ENCODE measurements at places on chromosomes 7 and 10.

DNA sequence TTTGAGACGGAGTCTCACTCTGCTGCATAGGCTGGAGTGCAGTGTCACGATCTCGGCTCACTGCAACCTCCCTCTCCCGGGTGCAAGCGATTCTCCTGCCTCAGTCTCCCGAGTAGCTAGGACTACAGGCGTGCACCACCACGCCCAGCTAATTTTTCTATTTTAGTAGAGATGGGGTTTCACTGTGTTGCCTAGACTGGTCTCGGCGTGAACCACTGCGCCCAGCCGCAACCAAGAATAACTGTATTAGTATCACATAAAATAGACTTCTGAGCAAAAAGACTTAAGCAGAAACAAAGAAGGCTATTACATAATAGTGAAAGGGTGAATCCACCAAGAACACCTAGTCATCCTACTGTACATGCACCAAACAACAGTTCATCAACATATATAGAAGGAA lies 67.6 kb upstream of the TFEC start:
- no peak for DNase-seq

- no peak for DNase-seq
Measured at GRCh38 chr10:121539786-121540185, 58.5 kb downstream of the FGFR2 start.

- DNase-seq = no peak
Measured at GRCh38 chr7:30347226-30348082, 63.1 kb downstream of the ZNRF2 start.

GRCh38 chr10:109456566-109457301 lies 466.6 kb downstream of the XPNPEP1 start:
- no peak for DNase-seq

GRCh38 chr10:34911661-34912205 lies 96.6 kb upstream of the PARD3 start:
- no peak for DNase-seq

GRCh38 chr7:114785496-114785895 lies 136.4 kb upstream of the MDFIC start:
- no peak for DNase-seq

- DNase-seq = no peak
Measured at GRCh38 chr7:13897819-13898218, 91.6 kb downstream of the ETV1 start.

DNA sequence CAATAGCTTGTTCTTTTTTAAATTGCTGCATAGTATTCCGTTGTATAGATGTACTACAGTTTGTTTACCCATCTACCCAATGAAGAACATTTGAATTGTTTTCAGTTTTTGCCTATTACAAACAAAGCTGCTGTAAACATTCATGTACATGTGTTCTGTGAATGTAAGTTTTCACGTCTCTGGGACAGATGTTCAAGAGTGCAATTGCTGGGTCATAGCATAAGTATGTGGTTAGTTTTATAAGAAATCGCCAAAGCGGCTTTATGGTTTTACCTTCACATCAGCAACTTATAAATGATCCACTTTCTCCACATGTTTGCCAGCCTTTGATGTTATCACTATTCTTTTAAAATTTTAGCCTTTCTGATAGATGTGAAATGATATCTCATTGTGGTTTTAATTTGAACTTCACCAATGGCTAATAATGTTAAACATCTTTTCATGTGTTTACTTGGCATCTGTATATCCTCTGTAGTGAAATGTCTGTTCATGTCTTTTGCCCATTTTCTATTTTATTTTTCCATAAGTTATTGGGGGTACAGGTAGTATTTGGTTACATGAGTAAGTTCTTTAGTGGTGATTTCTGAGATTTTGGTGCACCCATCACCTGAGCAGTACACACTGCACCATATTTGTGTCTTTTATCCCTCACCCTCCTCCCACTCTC lies 73.5 kb downstream of the TBXAS1 start:
- DNase-seq = no peak

DNA sequence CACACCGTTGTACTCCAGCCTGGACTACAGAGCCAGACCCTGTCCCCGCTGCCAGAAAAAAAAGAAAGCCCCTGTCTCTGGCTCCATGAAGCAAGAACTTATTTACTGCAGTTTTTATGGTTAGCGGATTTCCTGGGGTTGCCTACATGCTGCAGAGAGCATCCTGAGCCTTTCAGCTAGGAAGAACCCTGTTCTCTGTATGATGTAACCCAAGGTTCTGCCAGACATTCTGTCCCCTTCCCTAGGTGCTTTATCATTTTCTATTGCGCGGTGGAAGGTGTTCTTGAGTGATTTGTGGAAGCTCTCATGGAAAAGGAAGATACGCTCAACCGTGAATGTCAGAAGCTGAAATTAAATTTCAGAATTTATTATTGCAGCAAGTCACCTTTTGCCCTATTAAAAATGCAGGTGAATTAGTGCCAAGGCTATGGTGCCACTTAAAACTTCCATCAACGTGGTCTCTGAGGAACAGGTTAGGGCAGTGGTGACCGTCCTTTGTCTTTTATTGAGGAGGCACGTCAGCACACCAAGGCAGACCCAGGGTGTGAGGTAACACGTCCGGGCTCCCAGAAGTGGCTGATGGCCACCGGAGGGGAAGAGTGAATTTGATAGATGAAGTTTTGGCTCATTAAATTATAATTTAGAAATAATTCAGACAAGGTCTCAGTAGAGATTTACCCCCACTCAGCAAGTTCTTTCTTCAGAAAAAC lies 273.1 kb downstream of the PHTF2 start:
- DNase-seq = no peak

- DNase-seq = no peak
Measured at GRCh38 chr7:50718876-50719275, 63.8 kb downstream of the GRB10 start.

- DNase-seq = no peak
Measured at GRCh38 chr7:97971120-97971989, 18.6 kb downstream of the OCM2 start.

GRCh38 chr7:32500922-32501341 lies 5.6 kb downstream of the AVL9 start:
- DNase-seq = no peak

DNA sequence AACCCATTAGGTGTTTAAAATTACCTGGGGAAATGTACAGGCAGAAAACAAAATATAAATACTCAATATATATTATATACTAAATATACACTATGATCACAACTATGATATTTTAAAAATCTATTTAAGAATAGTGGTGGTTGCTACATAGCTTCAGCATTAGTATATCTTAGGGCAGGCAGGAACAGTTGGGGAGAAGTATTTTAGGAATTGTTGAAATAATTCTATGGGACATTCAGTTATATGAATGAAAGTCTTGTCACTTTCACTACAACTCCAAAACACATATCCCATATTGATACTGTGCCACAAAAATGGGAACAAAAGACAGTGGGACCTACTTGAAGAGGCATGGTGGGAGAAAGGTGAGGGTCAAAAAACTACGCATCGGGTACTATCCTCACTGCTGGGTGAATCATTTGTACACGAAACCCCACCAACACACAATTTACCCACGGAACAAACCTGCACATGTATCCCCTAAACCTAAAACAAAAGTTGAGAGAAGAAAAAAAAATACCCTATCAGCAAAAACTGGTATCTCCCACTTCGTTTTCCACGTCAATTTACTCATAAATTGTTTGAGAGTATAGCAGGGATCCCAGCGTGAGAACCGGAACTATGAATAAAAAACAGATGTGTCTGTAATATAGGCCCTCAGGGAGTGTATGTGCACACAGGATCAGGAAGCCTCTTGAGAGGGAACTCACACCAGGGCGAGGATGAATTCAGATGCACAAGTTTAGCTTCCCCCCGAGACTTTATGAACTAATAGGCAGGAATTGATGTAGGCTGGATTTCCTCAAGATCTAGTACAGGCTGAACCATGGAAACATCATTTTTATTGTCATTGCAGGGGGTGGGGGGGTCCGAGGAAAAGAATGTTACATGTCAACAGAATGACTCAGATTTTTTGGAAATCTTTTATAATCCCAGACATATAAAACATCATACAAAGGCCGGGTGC lies 16.2 kb downstream of the SLC16A12 start:
- no peak for DNase-seq

DNA sequence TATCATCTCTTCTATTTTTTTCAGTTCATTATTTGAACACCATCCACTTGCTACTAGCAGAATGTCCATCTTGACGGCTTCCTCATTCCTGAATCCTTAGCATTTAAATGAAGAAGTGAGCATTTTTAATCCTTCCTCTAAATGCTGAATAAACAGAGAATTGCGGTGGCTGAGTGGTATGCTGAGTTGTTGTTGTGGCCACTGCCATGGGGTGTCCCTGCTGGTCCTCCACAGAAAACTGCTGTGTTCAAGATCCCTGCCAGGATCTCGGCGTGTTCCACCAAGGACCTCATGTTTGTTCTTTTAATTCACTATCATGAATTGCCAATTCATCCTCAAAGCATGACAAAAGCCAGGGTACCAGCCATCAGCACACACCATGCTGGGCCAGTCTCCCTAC lies 48.9 kb upstream of the HABP2 start:
- DNase-seq = no peak

- no peak for DNase-seq
Measured at GRCh38 chr7:133941496-133941895, 185.6 kb upstream of the LRGUK start.

GRCh38 chr7:118836933-118837332 lies 612.4 kb downstream of the ANKRD7 start:
- DNase-seq = no peak

DNA sequence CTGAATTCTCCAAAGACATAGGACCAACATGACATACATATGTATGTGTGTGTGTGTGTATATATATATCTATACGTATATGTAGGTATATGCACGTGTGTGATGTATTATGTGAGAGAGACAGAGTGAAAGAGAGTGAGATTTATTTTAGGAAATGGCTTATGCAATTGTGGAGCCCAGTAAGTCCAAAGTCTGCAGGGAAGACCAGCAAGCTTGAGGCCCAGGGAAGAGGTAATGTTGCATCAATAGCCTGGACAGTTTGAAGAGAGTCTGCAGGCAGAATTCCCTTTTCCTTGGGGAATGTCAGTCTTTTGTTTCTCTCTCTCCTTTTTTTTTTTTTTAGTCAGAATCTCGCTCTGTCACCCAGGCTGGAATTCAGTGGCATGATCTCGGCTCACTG lies 33.0 kb upstream of the CARD11 start:
- DNase-seq = no peak

DNA sequence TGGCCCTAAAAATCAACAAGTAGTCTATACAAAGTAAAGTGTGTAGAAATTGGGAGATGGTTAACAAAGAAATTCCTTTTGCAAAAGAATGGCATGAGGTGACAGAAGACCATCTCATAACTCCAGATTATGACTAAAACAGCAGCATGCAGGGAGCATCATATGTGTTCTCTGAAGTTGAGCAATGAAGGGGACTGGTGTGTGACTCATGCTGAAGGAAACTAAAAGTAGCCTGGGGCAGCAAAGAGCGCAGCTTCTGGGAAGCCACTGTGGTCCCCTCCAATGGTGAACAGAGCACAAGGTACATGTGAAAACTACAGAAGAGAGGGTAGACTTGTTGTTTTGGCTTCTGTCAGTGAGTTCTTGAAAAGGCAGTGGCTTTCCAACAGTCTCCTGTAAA lies 133.4 kb downstream of the MACC1 start:
- DNase-seq = no peak
